RWPE1 (cell line): ENCODE measurements at places on chromosomes 16 and 17.

- no peak for DNase-seq
Measured at GRCh38 chr17:4858068-4858881, 25.1 kb downstream of the MINK1 start.

DNA sequence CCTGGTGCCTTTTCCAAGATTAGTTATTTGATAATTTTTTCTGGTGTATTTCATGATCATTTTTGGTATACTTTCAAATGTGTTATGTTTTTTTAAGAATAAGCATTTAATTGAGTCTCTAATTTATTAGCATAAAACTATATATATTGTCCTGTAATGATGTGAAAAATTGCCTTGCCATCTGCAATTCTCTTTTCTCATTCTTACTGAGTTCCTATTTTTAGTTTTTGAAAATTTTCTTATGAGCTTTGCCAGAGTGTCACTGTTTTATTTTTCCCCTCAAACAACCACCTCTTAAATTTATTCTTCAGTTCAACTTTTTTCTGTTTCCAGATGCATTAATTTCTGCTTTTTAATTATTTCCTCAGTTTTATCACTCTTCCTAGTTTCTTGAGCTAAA, 59.3 kb downstream of the PRKCB start:
- DNase-seq, result no peak

DNA sequence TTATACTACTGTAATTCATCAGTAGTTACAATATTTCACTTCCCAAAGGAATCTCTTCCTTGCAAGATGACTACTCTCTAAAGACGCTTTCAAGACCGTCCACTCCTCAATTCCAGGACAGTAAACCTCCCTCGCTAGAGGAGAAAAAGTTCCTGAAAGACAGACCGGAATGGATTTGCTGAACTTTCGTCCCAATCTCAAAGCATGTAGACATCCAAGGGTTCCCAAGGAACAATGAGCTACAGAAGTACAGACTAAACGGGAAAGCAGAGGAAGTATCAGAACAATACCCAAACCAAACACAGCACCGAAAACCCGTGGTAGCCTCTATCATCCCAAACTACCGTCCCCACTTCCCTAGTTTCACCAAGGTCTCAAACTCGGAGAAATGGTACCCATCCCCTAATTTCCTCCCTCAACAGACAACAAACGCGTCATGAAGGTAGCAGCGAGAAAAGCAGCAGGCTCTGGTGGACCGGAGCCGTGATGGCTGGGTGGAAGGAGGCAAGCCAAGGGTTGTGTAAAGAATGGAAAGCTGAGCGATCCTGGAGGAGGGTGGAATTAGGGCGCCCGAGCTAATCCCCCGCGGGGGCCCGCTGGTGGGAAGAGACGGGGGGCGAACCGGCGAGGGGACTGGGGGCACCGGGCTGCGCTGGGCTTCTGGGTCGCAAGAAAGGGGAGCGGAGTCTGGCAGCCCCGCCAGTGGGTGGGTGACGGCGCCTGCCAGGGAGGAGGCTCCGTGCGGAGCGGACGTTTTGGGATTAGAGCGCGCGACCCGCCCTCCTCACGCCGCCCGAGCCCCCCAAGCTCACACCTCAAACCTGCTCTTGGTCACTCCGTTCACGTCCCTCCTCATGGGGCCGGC, 647 bp downstream of the FBXL20 start:
- peak; percentile 22 for DNase-seq

DNA sequence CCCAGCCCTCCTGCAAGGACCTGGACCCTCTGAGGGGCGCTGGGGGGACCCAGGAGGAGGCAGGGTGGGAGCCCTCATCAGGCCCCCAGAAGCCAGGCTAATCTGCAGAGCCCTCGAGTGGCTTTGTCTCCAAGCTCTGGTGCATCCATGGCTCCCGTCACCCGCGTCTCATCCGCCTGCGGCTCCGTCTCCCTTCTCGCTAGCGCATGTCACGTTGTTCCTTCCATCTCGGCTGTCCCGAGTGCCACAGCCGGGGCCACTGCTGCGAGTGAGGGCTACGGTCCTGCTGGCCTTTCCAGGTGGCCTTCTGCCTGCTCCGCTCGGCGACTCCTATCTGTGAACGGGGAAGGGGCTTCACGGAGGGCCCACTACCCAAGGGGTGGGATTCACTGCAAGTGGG, 53.6 kb downstream of the ZFPM1 start:
- DNase-seq, result no peak

DNA sequence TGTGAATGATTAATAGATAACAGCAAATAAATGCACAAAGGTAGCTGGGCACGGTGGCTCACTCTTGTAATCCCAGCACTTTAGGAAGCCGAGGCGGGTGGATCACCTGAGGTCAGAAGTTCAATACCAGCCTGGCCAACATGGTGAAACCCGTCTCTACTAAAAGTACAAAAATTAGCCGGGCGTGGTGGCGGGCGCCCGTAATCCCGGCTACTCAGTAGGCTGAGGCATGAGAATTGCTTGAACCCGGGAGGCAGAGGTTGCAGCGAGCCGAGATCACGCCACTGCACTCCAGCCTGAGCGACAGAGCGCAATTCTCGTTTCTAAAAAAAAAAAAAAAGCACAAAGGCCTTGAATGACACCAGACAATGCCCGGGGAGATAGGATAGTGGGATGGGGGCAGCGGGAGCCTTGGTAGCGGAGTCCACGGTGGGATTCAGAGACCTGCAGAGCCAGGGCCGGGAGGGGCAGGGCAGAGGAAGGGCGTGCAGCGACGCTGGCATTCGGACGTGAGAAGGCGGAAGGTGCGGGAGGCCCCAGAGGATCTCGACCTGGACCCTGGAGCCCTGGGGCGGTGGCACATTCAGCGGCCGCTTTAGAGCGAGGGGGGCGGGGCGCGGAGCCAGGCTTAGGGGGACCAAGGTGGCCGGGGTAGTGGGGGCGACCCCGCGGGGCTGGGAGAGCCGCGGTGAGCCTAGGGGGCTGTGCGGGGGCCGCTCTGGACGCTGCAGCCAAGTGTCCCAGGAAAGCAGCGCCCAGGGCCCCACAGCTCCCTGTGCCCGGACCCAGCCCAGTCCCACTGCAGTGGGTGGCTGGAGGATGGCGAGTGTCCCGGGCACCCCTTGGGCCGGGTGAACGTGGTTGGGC, 999 bp upstream of the FLYWCH2 start:
- no peak for DNase-seq
